Epithelial cell of proximal tubule (primary cell): ENCODE measurements at places on chromosomes 11 and 22. TPM values are rescaled to one million over a fixed set of nuclear protein-coding genes. Genes with fewer than 3 reads are reported as not detected.

The NAA40 gene
- 17.6 and 19.4 TPM in 2 replicates for total RNA-seq

The DEFB131B gene
- not detected in 2 replicates for total RNA-seq

GRCh38 chr22:30694171-30694639 is 469 bp upstream of the OSBP2 start:
- no peak for DNase-seq

DNA sequence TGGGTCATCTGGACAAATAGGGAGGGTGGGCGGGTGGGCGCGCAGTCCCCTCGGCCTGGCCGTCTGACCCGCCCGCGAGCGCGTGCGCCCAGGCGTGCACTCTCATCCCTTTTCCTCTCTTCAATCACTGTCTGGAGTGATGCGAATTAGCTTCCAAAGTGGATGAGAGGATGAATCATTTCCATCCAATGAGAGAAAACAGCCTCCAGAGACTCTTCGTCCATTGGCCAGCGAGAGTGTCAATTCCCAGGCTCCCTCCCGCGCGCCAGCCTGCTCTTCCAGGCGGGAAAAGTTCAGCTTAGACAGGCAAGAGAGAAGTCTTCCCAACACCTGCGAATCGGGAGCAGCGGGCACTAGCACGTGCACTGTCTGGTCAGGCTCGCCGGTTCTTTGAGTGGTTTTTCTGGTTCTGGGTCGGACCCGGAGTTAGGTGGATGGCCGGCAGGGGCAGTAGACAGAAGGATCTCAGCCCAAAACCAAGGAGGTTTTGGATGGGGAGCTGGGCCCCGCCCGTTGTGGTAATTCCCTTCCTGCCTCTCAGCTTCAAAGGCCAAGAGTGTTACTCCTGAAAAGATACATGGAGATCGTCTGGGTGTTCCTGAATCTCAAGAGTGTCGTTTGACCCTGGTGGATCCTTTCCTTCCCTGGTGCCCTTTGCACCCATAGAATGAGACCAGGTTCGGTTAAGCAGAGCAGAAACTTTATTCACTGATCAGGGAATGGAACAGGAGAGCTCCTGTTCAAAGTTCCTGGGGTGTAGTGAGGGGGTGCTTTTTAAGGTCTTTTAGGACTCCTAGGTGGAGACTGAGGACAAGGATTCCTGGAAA is 33.4 kb upstream of the GLYATL1 start:
- DNase-seq: no peak

The NFAM1 gene
- total RNA-seq: not detected in 2 replicates

GRCh38 chr11:112564228-112564955 is 303.7 kb upstream of the PLET1 start:
- no peak for DNase-seq

GRCh38 chr22:19822301-19823117 is 32.2 kb downstream of the GNB1L start:
- DNase-seq: no peak

The MS4A4A gene
- total RNA-seq: not detected in 2 replicates

DNA sequence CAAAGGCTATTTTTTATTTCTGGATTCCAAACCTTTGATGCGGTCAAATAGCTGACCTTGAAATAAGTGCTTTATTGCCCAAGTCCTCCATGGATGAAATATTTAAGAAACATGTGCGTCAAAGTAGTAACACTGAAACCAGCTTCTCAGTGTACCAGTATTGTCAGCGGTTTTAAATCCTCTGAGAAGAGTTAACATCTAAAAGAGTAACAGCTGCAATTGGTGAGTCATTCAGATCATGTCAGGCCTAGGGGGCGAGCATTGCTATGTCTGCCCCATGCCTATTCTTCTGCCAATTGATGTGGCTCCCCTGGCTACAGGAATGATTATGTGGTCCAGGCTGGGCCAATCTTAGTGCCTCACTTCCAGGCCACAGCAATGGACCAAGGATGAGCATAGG is 263.3 kb upstream of the SORL1-AS1 start:
- no peak for DNase-seq

- DNase-seq: peak; percentile 92
Observed at GRCh38 chr22:17633217-17633997, 4.9 kb upstream of the ATP6V1E1 start.

GRCh38 chr22:49427941-49428340 is 399.7 kb downstream of the BRD1 start:
- no peak for DNase-seq

GRCh38 chr11:130469181-130469580 is 20.7 kb downstream of the ADAMTS15 start:
- DNase-seq: no peak

The FXYD2 gene
- total RNA-seq: 109 and 286 TPM in 2 replicates

The CNTN5 gene
- total RNA-seq: not detected in 2 replicates

The PATE4 gene
- total RNA-seq: not detected in 2 replicates

- DNase-seq: no peak
Observed at GRCh38 chr11:121512468-121513465, 60.0 kb upstream of the SORL1-AS1 start.

DNA sequence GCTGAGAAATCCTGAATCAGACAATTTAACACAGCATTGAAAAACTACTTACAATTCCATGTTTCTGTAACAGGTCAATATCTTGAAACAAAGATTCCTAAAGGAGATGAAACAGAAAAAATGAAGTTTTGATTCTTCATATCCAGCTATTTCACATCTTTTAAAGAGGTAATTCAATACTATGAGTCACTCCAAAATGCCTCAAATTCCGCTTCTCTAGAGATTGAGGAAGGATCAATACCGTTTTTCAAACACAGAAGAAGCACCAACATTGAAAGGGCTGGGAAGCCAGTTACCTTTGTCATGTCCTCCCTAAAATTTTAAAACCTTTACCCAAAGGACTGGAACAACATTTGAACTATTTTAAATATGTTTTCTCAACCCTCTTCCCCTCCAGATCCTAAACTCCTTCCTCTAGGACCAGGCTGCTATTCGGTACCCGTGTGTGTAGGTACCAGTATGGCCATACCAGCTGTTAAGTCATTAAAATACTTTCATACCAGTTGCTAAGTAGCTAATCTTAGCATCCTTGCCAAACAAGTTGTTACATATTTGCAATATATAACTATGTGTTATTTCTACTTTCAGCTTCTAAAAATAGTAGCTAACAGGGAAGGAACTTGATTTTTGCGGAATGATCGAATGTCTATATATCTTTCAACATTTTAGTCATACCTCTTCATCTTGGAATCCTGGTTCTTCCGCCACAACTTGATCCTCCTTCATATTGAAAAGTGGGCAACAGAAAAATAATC is 2.3 kb downstream of the DMC1 start:
- DNase-seq: no peak

The C11orf86 gene
- total RNA-seq: not detected in 2 replicates

The RASL10A gene
- total RNA-seq: 0.12 TPM in 1 of 2 replicates, not detected in the other

DNA sequence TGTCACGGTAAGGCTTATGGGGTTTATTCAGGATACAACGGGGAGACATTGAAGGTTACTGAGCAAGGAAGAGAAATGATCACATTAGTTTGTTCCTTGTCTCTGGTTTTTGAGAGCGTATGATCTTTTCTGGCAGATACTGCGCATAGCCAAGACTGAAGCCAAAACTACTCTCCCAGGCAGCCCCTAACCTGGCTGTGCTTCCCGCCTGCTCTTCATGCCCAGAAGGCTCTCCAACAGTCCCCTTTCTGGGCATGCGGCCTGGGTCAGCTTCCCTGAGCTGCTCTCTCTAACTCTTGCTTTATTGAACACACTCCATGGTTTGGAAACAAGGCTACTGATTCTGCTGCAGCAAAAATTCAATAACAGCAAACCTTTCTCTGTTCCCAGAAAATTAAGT is 306.6 kb downstream of the BUD13 start:
- DNase-seq: no peak

- no peak for DNase-seq
Observed at GRCh38 chr11:6646918-6647679, 8.5 kb downstream of the DCHS1 start.

DNA sequence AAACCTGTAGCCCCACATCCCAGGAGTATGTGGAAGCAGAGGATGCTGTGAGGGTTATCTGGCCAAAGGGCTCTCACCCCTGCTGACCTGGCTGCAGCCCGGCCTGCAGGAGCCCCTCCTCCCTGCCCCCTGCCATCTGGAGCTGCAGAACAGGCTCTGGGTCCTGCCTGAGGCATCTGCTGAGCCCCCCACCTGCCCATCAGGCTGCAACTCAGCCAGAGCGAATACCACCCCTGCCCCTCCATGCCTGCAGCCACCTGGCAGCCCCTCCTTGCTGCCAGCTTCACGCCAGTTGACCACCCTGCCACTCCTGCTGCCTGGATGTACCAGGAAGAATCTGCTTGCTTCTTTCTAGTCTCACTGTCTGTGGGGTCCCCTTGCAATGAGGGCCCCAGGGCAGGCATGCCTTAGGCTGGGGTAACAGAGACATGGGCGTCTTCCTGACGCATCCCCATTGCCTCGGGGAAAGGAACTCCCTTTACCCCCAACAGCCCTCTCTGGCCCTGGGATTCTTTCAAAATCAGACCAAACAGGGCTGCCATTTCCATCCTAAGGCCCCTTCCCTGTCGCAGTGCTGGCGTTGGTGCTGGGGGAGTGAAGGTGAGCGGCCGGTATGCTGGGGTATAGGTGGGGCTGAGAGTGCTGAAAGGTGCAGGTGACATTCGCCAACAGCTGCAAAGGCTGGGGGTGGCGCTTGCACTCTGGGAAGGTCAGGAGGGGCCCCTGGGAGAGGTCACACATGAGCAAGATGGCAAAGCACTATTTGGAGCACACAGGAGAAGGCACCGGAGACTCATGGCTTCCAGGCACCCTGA is 1334.6 kb downstream of the TBC1D22A start:
- no peak for DNase-seq
